ENCODE measurements at places on chromosomes 7 and 10. TPM values are rescaled to one million over a fixed set of nuclear protein-coding genes. Genes with fewer than 3 reads are reported as not detected.

- DNase-seq, result no peak
These were observed 5.8 kb downstream of the MRC1 start for GRCh38 chr10:17814973-17815372.

- DNase-seq, result peak; percentile 55
These were observed 12.6 kb downstream of the KLLN start for GRCh38 chr10:87850742-87851205.

INMT gene
- total RNA-seq, result 50.2 TPM

VGF gene
- not detected for total RNA-seq

GRCh38 chr7:158529181-158530096 is 58.2 kb downstream of the PTPRN2 start:
- DNase-seq, result no peak

GRCh38 chr10:102298899-102299298 is 53.6 kb downstream of the GBF1 start:
- no peak for DNase-seq

SEMA3C gene
- total RNA-seq, result 71.7 TPM

MRLN gene
- not detected for total RNA-seq

GRCh38 chr10:92923416-92923815 is 75.1 kb downstream of the EXOC6 start:
- no peak for DNase-seq

DNA sequence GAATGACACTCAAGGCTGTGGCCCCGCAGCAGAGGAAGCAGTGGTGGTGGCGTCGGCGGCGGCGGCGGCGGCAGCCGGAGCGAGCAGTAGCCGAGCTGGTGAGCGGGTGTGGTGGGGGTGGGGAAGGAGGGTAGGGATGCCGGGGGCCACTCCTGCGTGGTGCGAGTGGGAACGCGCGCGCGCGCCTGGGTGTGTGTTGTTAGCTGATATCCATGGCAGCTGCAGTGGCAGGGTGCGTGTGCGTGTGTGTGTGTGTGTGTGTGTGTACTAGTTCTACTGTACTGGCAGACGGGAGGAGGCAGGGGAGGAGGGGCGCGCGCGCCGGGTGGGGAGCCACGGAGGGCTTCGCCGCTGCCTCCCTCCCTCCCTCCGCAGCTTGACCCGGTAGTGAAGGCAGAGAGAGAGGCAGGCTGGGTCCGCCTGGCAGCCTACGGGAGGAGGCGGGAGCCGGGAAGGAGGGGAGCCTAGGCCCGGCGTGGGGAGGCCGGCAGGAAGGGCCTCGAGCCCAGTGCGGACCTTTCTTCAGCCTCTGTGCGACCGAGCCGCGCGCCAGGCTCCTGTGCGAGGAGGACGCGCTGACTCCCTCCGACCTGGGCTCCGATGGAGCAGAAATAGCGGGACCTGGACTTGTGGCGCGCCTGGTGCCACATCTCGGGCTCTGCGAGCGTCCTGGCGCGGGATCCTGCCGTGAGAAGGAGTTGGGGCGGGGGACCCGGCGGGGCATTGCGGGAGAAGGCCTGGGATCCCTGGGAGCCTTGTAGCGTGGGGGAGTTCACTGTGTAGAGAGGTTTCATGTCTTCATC is at the start of gene MAGI2:
MAGI2 (minus strand) TSS at position 110 of the 803 bp plus-strand sequence. CDS start 347 bp downstream, outside the sequence.
- peak; percentile 91 for DNase-seq

GRCh38 chr7:28723336-28723735 is 234.8 kb downstream of the TRIL start:
- DNase-seq, result no peak

DNA sequence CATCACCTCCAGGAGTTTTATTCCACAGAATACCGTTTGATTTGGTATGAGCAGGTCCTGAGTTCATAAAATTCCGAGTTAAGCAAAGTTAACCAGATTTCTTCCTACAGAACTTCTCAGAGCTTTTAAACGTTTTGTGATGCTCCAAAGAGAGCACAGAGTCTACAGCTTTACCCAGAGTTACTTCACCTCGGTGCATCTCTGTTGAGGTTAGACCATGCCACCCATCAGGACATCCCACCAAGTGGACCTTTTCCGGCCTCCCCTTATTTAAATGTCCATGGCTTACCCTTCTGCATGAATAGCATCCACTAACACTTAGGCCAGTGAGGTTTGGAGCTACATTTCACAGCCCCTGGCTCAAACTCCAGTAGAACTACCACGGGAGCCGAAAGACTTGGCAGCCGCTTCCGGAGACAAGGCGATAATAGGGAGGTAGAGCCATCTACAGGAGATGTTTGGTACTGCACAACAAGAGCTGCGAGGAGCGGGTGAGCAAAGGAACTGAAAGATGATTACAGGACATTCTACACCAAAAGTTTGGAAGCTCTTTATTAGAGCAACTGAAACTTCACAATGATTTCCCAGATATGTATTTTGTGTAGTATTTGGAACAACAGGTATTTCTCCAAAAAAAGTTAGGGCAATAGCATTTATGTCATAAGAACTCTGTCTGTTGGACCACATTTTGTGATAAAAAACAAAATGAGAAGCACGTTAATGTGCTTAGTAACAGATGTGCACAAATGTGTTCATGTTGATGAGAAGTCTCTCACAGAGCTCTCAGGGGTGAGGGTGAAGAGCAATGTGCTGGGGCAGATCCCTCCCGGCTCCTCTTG is 174.7 kb downstream of the HERPUD2 start:
- peak; percentile 88 for DNase-seq

DNA sequence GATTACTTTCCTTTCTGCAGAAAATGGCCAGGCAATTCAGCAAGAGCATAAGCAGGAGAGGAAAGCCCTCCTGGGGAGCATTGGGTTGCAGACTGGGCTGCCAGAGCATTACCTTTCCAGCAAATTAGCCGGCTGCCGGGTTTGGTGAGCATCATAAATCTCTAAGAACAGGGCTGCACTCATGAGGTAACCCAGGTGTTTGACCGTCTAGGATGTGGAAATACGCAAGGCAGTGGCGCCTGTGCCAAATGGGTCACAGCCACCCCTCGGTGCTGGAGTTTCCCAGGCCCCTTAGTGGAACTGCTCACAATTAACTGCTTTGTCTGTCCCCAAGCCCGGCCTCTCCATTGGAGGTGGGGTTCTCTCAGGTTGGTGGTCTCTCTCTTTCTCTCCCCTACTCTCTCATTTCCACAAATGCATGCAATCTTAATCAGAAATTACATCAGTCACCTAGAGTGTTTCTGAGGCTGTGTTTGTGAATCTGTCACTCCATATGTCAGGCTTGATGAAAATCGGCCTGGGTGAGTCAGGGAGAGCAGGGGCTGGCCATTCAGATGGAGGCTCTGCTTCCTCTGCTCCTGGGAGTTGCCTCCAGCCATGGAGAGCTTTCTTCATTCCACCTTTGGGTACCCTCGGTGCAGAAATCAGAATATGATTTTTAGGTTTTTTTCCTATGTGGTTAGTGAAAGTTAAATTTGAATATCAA is 26.7 kb downstream of the PTN start:
- no peak for DNase-seq

DNA sequence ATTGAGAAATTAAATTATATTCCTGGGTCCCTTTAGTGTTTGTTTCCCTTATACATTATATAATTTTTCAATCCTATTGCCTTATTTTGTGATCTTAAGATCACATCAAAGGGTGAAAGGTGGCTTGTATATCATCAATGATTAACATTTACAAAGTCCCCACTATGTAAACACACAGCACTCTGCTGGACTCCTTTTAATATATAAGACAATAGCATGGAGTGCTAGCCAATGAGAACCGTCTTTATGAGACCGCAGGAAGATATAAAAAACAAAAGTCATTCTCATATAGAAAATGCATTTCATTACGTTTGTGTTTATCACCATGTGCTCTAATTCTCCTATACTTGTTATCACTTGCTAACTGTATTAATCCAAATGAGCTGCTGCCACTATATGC is 108.5 kb downstream of the HOXA1 start:
- no peak for DNase-seq

FGFBP3 gene
- total RNA-seq, result 0.27 TPM

Measured in left ventricle myocardium superior (tissue), 1 donor.